ENCODE measurements at places on chromosomes 13 and 19.

DNA sequence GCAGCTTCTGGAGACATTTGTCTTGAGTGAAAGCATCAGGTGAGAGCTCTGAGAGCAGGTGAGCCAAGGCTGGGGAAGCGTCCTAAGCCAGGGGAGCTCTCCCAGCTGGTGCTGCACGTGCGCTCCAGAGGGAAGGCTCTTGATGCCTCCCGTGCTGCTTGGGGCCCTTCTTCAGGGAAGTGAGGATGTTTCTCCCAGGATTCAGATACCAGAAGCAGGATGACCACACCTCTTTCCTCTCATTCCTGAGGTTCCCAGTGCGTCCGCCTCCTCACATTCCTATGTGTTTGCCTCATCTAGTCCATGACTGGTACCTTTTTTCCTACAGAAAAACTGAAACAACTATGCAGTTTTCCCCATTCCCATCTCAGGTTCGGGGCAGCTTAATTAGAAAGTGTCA lies 231.0 kb upstream of the IRS2 start:
- no peak for DNase-seq

DNA sequence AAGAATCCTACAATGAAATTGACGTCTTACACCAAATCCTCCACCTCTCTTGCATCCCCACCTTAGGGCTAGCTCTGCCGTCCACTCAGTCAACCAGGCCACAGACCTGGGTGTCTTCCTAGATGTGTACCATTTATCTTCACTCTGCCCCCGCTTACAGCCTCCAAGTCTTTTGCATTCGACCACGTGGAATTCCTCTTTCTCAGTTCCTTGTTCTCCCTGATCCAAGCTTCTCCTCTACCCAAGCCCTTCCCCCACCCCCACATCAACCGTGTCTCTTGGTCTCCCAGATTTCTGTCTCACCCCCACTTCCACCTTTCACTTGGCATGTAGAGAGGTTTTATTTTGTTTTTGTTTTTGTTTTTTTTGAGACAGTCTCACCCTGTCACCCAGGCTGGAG lies 1.2 kb upstream of the DMWD start:
- no peak for DNase-seq

DNA sequence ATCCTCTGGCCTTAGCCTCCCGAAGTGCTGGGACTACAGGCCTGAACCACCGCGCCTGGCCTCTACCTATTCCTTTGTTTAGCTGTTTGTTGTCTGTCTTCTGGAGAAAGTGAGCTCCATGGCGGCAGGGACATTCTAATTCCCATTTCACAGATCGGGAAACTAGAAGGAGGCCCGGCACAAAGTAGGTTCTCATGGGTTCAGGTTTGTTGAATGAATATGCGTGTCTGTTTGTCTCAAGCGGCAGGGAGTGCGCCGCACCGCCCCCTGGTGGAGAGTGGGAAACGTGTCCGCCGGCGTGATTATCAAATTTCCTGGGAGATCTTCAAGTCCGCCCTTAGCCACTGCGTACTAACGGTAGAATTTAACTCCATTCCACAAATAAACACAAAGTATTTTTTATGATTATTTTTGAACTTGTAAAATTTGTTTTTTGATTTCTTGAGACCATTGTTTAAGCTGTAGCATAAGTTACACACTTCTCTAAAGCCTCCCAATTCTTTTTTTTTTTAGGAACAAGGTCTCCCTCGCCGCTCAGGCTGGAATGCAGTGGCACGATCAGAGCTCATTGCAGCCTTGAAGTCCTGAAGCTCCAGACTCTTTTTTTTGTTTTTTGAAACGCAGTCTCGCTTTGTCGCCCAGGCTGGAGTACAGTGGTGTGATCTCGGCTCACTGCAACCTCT lies 8.9 kb upstream of the CCDC9 start:
- no peak for DNase-seq

GRCh38 chr13:80151016-80151415 lies 189.9 kb downstream of the SPRY2 start:
- no peak for DNase-seq

DNA sequence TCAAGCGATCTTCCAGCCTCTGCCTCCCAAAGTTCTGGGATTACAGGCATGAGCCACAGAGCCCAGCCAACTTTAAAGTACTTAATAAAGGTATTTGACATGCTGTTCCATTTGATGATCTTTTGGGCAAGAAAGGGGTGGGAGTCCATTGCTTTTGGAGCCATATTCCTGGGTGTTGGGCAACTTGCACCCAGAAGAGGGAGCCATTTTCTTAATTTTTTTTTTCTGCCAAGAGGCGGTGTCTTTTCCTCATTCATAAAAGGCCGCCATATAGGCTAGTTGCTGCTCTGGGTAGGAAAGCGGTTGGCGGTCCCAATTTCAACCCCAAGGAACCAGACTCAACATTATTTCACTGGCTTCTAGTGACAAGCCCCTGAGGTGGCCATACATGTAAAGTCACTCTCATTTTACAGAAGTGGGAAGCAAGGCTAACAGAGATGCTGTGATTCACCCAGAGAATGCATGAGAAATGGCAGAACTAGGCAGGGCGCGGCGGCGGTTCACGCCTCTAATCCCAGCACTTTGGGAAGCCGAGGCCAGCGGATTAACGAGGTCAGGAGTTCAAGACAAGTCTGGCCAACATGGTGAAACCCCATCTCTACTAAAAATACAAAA lies 139.6 kb downstream of the CACNA1A start:
- DNase-seq: no peak

- no peak for DNase-seq
Observed at GRCh38 chr13:78020861-78021260, 102.2 kb upstream of the EDNRB start.

DNA sequence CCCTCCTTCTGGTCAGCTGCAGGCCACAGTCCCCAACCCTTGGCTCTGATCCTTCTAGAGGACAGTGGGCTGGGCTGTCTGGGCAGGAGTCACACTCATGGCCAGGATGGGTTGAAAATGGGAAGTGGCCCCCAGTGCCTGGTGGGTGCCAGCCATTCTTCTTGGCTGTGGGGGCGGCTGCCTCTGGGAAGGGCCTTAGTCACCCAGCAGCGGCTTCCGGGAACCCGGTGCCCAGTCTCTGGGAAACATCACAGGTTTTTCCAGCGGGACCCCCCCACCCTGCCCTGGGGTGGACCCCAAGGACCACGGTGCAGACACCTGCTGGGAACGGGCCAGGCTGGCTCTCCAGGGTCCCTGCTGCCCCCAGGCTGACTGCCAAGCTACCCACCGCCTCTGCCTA lies 27.3 kb upstream of the SLC7A10 start:
- DNase-seq: no peak

- DNase-seq: peak; percentile 73
Observed at GRCh38 chr13:35855531-35856019, 275.6 kb downstream of the DCLK1 start.

DNA sequence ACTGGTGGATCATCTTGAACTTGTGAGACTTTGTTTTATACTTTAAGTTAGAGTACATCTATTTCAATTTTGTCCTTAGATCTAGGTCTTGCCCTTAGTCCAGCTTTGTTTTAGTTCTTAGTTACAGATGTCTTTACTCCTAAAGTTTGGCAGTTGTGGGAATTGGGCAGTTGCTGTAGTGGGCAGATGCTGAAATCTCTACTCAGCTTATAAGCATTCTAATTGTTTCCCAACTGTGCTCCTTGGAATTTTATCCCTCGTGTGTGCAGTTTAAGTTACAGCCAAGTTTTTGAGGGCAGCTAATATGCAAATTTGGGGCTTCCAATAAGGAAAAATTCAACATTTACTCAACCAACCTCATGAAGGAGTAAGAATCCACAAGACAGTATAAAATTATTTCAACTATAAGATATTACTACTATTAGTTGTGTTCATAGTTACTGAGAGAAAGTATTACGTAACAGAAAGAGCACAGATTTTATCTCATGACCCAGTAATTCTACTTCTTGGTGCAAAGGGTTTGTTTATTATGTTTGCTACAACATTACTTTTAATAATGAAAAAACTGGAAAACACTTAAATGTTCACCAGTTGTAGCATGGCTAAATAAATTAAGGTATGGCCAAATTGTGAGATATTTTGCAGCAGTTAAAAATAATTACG lies 32.9 kb downstream of the CCDC122 start:
- no peak for DNase-seq

DNA sequence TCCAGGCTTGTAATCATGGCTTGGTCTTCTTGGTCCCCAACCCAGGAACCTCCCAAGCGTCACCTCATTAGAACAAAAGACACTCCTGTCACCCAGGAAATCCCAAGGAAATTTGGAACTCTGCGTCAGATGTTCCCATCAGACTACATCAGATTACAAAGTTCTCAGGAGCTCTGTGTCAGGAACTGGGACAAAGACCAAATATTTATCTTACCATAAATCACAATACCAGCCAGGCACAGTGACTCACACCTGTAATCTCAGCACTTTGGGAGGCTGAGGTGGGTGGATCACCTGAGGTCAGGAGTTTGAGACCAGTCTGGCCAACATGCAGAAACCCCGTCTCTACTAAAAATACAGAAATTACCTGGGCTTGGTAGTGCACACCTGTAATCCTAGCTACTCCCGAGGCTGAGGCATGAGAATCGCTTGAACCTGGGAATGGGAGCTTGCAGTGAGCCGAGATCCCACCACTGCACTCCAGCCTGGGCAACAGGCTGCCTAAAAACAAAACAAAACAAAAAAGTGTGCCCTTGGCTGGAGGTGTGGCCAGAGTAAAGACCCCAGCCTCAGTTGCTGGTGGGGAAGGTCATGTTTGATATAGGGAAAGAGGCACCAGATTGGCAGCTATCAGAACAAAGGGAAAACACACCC lies 16.7 kb upstream of the CCDC124 start:
- DNase-seq: no peak

DNA sequence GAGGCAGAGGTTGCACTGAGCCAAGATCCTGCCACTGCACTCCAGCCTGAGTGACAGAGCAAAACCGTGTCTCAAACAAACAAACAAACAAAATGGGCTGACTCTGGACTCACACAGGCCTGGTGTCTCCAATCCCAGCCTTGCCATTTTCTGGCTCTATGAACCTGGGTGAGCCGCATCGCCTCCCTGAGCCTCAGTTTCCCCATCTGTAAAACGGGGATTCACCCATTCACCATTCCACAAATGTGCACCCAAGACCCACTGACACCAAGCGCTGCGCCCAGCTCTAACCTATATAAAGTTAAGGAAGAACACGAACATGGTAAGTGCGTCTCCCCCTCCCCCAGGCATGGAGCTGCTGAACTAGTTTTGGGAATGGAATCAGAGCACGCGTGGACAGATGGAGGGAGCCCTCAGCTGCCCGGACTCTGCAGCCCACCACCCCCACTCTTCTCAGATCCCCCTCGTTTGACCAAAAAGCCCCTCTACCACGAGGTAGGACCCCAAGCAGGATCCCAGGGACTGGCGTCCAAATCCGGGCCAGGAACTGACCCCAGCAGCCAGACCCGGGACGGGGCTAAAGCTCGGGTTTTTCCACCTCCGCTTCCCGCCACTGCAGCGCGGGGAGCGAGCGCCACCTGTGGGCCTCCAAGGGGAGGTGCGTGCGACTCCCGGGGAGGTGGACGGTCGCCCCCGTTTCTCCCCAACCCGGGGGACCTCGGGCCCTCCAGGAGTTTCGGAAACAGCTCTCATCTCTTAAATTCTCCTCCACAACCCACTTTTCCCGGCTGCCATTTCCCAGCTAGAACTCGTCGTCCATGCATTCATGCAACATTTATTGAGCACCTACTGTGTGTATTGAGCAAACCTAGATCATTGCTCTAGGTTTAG lies 33.0 kb upstream of the ADGRE5 start:
- no peak for DNase-seq

- DNase-seq: no peak
Observed at GRCh38 chr13:37923236-37923635, 53.7 kb upstream of the TRPC4 start.

GRCh38 chr13:59312776-59313175 lies 851.0 kb downstream of the DIAPH3 start:
- DNase-seq: no peak

DNA sequence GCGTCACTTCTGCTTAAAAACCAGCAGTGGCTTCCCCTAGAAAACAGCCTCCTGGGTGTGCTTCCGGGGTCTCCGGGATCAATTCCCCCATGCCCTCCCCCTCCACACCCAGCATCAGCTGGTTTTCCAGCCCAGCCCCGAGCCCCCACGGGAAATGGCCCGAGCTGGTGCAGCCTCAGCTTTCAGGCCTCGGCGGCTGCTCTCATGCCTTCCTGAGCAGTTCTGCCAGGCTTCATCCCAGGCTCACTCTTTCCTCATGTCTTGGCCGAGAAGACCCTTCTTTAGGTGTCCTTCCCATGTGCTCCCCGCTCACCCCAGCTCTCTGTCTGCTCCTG lies 103.1 kb upstream of the RNF113B start:
- DNase-seq: no peak
